ENCODE measurements at places on chromosomes 12 and 14.

GRCh38 chr14:100721568-100721967 is 5.1 kb upstream of the DLK1 start:
- no peak for DNase-seq

- DNase-seq, result no peak
These were observed 67.2 kb downstream of the GLT1D1 start for GRCh38 chr12:128920468-128920867.

GRCh38 chr12:460261-461230 is 807 bp downstream of the B4GALNT3 start:
- DNase-seq, result peak; percentile 15

GRCh38 chr14:66105815-66106214 is 380.4 kb upstream of the CCDC196 start:
- peak; percentile 5 for DNase-seq

DNA sequence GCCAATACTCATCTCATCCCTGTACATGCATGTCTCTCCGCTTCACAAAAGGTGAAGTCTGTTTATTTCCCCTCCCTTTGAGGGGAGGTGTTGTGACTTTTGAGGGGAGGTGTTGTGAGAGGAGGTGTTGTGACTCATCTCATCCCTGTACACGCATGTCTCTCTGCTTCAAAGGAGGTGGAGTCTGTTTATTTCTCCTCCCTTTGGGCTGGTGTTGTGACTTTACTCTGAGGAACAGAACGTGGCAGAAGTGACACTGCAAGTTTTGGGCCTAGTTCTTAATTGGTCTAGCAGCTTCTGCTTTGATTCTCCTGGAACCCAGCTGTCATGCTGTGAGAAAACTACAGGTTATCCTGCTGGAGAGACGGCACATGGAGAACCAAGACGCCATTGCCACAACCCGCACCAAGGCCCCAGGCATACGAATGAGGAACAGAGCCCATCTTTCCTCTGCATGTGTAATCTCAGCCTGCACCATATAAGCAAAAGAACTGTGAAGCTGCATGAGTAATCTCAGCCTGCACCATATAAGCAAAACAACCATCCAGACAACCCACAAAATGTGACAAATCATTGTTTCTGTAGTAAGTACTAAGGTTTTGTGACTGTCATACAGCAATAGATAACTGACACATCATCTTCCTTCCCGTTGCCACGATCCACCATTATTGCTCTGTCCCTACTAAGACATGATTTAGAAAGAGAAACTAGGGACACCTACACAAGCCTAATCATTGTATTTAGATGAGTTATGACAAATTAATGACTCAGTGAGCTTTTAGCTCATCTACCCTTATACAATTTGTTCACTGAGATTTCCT is 30.0 kb downstream of the GALNT4 start:
- DNase-seq, result peak; percentile 61

- DNase-seq, result no peak
These were observed 4.9 kb upstream of the EXOC3L4 start for GRCh38 chr14:103089386-103090335.

GRCh38 chr12:101619858-101620761 is 25.3 kb downstream of the MYBPC1 start:
- no peak for DNase-seq

DNA sequence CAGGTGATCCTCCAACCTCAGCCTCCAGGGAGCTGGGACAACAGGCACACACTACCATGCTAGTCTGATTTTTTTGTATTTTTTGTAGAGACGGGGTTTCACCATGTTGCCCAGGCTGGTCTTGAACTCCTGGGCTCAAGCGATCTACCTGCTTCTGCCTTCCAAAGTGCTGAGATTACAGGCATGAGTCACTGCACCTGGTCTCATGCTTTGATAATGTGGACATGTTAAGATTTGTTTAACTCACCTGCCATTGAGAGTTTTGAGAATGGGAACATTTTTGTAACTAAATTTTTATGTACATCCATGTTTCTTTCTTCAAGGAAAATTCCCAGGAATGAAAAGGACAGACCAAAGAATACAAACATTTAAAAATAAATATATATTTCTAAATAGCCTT is 121.2 kb downstream of the MIPOL1 start:
- DNase-seq, result no peak

GRCh38 chr14:26867171-26867757 is 269.4 kb upstream of the NOVA1 start:
- DNase-seq, result no peak

GRCh38 chr12:104938371-104938770 is 19.7 kb downstream of the SLC41A2 start:
- DNase-seq, result peak; percentile 60

Data from EH (cell line).